Activated CD8-positive, alpha-beta memory T cell treated with anti-CD3 and anti-CD28 coated beads for 36 hours (primary cell): ENCODE measurements at places on chromosomes 4 and X. TPM values are rescaled to one million over a fixed set of nuclear protein-coding genes. Genes with fewer than 3 reads are reported as not detected.

CT47B1 gene
- not detected for total RNA-seq

ATOH1 gene
- total RNA-seq = not detected

NDNF gene
- 0.19 TPM for total RNA-seq

ADAM29 gene
- not detected for total RNA-seq

SLC2A9 gene
- total RNA-seq = 1.6 TPM

HSPA4L gene
- total RNA-seq = 0.90 TPM

RRH gene
- total RNA-seq = 0.27 TPM

VSIG4 gene
- total RNA-seq = not detected

NSG1 gene
- total RNA-seq = 12.0 TPM

CXorf49 gene
- total RNA-seq = not detected

HPSE gene
- 7.1 TPM for total RNA-seq

TKTL1 gene
- total RNA-seq = not detected

SLC9A6 gene
- total RNA-seq = 15.2 TPM

ARHGEF9 gene
- total RNA-seq = 15.2 TPM

ENPP6 gene
- total RNA-seq = 0.17 TPM

RAB41 gene
- not detected for total RNA-seq

SLC7A11 gene
- total RNA-seq = 1.6 TPM

GLOD5 gene
- not detected for total RNA-seq

PNMA3 gene
- 0.91 TPM for total RNA-seq

TRIM61 gene
- 2.4 TPM for total RNA-seq

SGMS2 gene
- 0.46 TPM for total RNA-seq

POU4F2 gene
- total RNA-seq = not detected

PABPC1L2A gene
- not detected for total RNA-seq

GAGE12E gene
- total RNA-seq = not detected

HMX1 gene
- not detected for total RNA-seq

FGF13 gene
- not detected for total RNA-seq

CCNB3 gene
- total RNA-seq = 0.38 TPM

RAB40A gene
- 0.25 TPM for total RNA-seq

TXK gene
- 6.4 TPM for total RNA-seq

RHOXF2B gene
- total RNA-seq = not detected

ZAR1 gene
- total RNA-seq = not detected

PLS3 gene
- total RNA-seq = 1.3 TPM

MXRA5 gene
- not detected for total RNA-seq

MORC4 gene
- 10.1 TPM for total RNA-seq

P2RY4 gene
- not detected for total RNA-seq

GYPA gene
- not detected for total RNA-seq

MAGEA6 gene
- total RNA-seq = not detected
